ENCODE measurements at places on chromosomes 12 and 14.

GRCh38 chr14:21924479-21924878, 250.9 kb upstream of the OR4E1 start:
- no peak for DNase-seq

- no peak for DNase-seq
These were observed 33.2 kb downstream of the KLRG1 start for GRCh38 chr12:9022592-9022991.

- DNase-seq = no peak
These were observed 84.9 kb upstream of the RTL1 start for GRCh38 chr14:100988411-100988900.

- no peak for DNase-seq
These were observed 5.2 kb upstream of the VDR start for GRCh38 chr12:47909839-47910465.

DNA sequence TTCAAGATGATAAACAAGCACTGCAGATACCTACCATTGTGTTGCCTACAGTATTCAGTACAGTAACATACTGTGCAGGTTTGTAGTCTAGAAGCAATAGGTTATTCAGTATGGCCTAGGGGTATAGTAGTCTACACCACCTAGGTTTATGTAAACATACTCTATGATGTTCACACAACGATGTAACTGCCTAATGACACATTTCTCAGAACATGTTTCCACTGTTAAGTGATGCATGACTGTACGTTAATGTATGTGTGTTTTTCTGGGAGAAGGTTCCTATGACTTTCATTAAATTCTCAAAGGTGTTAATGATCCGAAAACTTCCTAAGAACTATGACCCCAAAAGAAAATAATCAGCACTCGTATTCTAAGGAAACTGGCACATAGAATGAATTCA, 20.9 kb upstream of the CALM1 start:
- no peak for DNase-seq

GRCh38 chr12:91948504-91948903, 197.1 kb downstream of the BTG1 start:
- no peak for DNase-seq

GRCh38 chr12:57797933-57798332, 15.3 kb downstream of the TSFM start:
- no peak for DNase-seq

DNA sequence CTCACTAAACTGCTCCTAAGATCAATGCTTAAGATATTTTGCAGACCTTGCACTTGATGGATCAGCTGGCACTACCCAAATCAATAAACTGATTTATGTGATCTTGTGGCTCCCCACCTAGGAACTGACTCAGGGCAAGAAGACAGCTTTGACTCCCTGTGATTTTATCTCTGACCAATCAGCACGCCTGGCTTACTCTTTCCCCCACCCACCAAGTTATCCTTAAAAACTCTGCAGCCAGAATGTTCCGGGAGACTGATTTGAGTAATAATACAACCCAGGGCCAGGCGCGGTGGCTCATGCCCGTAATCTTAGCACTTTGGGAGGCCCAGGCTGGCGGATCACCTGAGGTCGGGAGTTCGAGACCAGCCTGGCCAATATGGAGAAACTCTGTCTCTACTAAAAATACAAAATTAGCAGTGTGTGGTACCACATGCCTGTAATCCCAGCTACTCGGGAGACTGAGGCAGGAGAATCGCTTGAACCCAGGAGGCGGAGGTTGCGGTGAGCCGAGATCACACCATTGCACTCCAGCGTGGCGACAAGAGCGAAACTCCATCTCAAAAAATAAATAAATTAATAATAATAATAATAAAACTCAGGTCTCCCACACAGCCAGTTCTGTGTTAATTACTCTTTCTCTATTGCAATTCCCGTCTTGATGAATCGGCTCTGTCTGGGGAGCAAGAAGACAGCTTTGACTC, 12.0 kb downstream of the MORN3 start:
- no peak for DNase-seq

DNA sequence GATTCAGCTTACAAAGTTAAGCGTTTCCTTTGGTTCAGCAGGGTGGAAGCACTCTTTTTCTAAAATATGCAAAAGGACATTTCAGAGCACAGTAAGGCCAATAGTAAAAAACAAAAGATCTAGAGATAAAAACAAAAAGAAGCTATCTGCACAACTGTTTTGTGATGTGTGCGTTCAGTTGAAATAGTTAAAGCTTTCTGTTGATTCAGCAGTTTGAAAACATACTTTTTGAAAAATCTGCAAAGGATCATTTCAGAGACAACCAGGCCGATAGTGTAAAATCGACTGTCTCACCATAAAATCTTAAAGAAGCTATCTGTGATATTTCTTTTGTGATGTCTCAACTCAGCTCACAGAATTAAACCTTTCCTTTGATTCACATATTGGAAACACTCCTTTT, 300.0 kb upstream of the ALG10B start:
- DNase-seq = no peak
